ENCODE measurements at places on chromosomes 2 and 18.
A peak's percentile ranks its signal among the peaks of the same experiment; 100 is the strongest.

DNA sequence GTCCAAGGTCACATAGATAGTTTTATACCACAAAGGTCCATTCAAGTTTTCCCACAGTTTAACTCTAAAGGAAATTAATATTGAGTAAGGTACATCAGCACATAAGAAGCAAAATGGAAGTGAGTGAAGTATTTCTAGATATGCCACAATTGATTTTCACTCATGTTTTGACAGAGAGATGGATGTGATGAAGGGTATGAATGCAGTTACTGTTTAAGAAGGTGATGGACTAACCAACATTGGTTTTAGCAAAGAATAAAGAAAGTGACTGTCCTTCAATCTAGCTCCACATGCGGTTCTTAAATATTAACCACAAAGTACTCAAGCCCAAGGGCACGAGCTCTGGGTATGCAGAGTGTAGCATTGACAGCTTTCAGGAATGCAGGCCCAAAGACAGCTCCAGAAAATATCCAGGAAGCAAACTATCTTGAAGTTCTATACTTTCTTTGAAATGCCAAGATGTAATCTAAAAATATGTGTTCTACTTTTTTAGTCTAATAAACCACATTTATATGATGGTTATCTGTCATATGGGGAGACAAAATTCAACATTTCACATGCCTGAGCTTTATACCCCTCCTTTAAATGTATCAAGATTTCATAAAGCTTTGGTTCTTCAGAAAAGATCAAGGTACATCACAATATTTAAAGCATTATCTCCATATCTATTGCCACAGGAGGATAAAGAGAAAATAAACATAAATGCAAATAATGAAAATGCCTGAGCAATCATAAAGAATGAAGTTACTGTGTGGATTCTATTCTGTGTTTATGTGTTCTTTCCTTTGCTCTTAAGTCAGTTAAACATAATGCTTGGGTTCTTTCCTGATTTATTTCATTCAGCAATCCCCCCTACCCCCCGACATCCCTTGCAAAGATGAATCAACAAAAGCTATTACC is 6.7 kb upstream of the SCN1A start:
- DNase-seq: no peak

GRCh38 chr2:80496775-80497174 is 192.2 kb upstream of the LRRTM1 start:
- no peak for DNase-seq

DNA sequence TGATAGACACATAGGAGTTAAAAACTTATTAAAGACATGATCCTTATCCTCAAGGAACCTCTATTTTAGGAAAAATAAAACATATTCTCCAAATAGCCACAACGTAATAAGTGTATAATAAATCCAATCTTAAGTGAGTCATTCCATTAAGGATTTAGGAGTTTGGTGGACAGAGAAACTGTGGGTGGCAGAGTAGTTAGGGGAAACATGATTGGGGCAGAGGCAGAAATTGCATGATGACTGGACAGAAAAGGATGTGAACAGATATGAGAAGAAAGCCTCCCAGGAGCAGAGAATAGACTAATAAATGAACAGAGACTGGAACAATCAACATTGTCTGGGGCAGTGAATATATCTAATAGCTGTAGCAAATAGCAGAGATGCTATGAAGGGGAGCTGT is 48.1 kb upstream of the SIGLEC15 start:
- no peak for DNase-seq

GRCh38 chr2:58289029-58289428 is 47.9 kb upstream of the FANCL start:
- no peak for DNase-seq

GRCh38 chr2:8619071-8619470 is 62.8 kb upstream of the ID2 start:
- no peak for DNase-seq

GRCh38 chr2:231611273-231612108 is 18.8 kb downstream of the TEX44 start:
- peak; percentile 33 for DNase-seq

GRCh38 chr2:118942031-118942430 is at the start of gene MARCO:
Gene MARCO (plus strand): TSS chr2:118942194. CDS start chr2:118942301, 107 bp downstream.
- DNase-seq: no peak

- no peak for DNase-seq
Observed at GRCh38 chr2:220143336-220143735, 515.9 kb downstream of the SLC4A3 start.

- DNase-seq: no peak
Observed at GRCh38 chr2:9484533-9484932, 10.2 kb downstream of the IAH1 start.

DNA sequence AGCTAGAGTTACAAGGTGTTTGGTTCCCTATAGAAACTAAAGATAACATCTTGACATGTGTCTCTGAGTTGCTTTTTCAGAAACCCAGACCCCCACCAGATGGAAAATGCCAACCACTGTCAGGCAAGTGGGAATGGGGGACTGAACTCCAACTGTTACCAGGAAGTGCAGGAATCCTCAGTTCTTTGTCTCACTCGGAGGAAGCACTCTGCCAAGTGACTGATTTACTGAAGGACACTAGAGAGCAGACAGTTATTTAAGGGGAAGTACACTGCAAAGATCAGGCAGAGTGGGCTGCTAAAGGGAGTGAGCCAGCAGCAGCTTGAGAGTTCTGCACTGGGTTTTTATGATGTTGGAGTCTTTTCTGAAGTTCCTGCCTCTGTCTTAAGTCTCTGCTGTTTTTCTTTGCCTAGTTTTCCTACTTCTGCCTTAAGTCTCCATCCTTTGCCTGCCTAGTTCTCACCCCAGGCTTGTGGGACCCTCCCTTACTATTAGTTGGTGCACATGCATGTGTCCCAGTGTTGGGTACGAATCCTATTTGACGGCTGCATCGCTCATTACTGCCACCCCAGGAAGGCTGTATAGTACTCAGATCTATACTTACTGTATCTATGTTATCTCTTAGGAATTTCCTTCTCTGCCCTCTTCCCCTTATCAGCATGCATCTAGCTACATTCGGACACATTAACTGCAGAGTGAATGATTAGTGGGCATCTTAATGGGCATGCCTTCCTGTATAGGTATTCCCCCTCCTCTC is 97.1 kb downstream of the TEX51 start:
- no peak for DNase-seq

GRCh38 chr2:224039080-224039769 is at the start of gene SERPINE2:
Gene SERPINE2 (minus strand): TSS chr2:224039286. CDS start chr2:224001900, 37,386 bp downstream.
- peak; percentile 34 for DNase-seq

DNA sequence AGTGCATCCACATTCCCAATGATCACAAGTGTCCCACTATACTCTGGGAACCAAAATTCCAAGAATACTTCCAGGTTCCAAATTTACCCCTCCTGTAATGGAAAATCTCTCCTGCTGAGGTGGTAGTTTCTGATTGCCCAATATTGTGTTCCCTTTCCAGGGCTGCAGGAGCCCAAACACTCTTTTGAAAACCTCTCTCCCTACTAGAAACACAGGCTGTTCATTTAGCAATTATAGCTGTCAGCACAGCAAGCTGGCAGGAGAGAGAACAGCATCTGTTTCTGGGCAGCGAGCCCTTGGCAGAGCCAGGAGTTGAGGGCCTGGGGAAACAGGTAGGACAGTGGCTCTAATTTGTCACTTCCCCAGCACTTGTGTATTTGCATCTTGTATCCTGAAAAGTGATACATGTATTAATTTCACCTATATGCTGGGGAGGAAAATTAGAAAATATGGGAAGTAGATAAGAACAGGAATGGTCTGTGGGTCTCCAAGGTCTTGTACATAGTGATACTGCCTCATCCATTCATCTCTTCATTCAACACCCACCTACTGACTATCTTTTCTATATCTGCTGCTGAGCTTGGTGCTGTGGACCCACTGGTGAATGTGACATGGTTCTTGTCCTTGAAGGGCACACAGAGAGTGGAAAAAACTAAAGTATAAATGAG is 16.9 kb upstream of the PAIP2B start:
- DNase-seq: no peak

DNA sequence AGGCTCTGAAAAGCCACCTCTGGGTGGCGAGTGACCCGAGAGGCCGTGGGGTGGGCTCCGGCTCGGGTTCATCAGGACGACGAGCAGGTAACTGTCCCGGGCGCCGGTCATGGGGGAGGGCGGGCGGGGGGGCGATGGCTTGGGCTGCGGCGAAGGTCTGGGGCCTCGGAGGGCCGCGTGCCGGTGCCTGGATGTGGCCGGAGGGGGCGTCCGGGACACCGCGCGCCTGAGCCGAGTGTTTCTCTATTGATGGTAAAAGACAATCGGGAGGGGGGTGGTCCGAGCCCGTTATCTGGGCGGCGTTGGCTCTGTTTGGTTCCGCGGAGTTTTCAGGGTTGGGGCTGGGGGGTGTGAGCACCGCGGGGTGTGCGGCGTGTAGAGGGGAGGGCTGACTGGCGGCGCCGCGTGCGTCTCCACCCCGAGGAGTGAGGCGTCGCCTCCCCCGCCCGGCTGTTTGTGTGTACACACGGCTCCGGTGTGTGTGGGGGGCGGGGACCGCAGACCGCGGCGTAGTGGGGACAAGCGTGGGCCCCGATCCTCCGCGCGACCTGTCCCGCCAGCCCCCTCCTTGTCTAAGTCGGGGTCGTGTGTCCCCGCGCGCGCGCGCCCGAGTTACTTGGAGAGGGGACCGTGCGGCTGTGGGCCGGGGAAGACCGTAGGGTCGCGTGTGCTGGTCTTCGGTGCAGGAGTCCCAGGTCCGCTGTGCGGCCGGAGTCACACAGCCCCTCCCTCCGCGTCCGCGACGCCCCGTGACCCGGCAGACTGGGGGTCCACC is 1.6 kb downstream of the CTIF start:
- peak; percentile 4 for DNase-seq

- no peak for DNase-seq
Observed at GRCh38 chr2:27798948-27799645, 27.6 kb downstream of the MRPL33 start.

GRCh38 chr2:9087121-9087681 is 83.7 kb upstream of the MBOAT2 start:
- DNase-seq: no peak

- DNase-seq: no peak
Observed at GRCh38 chr2:118971245-118972122, 29.5 kb downstream of the MARCO start.

DNA sequence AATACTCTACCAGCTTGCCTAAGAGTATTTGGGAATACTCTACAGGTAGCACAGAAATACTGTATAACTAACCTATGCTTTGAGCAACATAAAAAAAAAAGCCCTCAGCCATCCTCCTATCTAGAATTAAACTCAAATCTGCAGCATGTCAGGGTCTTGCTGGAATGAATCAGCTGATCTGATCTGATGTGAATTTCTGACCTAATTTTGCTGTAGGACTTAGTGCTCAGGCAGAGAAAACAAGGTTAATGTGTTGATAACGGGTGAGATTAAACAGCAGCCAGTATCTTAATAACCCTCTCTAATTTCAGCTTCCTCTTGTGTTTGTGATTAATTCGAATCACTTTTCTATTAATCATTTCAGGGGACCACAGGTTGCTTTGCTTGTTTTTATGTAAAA is 16.3 kb downstream of the NYAP2 start:
- no peak for DNase-seq

DNA sequence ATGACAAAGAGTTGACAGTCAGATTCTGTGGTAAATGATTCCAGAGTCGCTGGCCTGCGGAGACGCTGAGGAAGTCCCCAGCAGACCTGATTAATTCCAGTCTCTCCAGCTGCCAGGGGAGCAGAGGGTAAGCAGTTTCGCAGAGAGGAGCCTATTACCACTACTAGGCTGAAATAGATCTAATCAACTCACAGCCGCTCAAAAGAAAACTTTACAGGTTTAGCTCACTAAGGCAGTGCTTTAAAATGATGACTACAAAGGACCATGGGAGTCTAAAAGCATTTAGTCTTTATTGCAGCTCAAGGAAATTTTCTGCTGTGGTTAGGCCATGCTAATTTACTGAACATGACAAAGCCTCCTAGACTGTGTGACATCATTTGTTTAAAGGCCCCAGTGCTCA is 445.6 kb upstream of the POU3F3 start:
- DNase-seq: no peak

DNA sequence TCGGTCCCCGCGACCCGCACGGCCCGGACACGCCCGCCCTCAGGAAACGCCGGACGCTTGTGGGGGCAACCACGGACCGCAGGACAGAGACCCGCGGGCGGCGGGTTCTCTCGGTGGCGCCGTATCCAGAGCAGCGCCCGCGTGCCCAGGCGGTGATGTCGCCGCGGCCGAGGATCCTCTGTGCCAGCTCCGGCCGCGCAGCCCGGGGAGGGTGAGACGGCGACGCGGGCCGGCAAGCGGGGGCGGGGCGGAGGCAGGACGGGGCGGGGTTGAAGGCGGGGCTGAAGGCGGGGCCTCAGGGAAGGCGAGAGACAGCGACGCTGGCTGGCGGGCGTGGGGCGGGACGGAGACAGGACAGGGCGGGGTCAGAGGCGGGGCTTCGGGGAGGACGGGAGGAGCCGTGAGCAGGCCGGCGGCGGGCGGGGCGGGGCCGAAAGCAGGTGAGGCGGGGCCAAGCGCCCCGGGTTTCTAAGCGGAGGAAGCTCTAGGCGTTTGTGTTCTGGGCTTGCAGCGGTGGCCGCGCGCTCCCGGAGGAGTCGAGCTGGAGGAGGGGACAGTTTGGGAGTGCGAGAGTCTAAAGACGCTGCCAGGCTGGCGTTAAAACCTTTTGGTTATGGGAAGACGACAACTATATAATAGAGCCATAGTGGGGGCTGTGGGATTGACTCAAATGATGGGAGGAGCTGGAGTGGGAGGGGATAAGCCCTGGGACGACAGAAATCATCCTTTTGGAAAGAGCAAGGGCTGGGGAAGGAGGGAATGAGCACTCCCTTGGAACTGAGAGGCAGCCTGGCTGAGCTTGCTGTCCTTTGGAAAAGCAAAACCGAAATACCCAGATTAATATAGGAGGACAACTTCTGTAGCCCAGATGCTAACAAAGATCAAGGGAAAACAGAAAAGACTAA is at the start of gene DSEL:
Gene DSEL (minus strand): TSS at position 182 of the 905 bp plus-strand sequence. CDS start 2,112 bp downstream, outside the sequence.
- peak; percentile 98 for DNase-seq

DNA sequence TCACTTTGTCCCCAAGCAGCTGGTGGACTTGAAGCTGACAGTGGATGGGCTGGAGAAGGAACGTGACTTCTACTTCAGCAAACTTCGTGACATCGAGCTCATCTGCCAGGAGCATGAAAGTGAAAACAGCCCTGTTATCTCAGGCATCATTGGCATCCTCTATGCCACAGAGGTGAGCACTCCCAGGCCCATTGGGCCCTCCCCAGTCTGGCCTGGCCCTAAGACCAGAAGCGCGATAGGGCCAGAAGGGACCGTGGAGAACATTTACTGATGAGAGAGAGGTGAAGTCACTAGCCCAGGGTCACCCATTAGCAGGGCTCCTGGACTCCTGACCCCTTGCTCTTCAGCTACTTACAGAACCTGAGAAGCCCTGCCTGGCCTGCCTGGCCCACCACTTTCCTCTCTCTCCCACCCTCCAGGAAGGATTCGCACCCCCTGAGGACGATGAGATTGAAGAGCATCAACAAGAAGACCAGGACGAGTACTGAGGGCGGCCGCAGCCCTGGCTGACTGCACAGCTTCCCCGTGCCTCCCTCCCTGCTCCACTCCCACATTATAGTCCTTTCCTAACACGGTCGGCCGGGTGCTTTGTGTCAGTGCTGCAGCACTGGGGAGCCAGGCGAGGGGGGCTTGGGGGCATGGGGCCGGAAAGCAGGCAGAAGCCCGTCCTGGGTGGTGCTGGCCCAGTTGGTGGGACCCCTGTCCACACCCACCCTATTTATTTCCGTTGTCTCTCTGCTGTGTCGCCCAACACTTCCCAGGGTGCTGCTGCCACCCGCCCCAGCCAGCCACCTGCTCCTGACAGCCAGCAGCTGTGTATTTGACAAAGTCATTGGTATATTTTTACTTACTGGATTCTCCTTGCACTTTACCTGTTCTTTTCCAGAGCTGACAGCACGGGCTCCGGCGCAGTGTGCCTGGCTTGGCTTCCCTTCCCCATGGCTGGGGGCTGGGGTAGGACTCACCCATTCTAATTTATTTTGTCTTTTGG is 6.6 kb upstream of the TMEM214 start:
- no peak for DNase-seq
